WTC11 (cell line): ENCODE measurements at places on chromosomes 11 and 22. TPM values are rescaled to one million over a fixed set of nuclear protein-coding genes. Genes with fewer than 3 reads are reported as not detected.
A peak's percentile ranks its signal among the peaks of the same experiment; 100 is the strongest.

DNA sequence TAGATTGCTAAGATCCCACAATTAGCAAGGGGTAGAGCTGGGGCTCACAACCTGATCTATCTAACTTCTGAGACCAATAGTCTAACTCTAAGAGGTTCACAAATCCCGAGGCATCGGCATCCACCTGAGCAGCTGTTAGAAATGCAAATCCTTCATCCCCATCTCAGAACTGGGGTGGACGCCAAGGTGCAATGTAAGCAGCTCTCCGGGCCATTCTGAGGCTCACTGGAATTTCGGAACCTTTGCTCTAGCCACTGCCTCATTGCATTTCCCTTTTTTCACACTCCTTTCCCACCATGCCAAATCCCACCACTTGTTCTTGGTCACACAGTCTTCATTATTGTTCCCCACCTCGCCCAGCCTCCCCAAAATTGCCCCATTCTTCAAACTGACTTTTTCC, 29.8 kb downstream of the MAML2 start:
- no peaks in the 10 kb centered on the region for H3K27me3 ChIP-seq
- H3K36me3 ChIP-seq = no peaks in the 10 kb centered on the region
- H3K4me1 ChIP-seq = peaks cover 68% of the 10 kb centered on the region
- DNase-seq = no peak

DNA sequence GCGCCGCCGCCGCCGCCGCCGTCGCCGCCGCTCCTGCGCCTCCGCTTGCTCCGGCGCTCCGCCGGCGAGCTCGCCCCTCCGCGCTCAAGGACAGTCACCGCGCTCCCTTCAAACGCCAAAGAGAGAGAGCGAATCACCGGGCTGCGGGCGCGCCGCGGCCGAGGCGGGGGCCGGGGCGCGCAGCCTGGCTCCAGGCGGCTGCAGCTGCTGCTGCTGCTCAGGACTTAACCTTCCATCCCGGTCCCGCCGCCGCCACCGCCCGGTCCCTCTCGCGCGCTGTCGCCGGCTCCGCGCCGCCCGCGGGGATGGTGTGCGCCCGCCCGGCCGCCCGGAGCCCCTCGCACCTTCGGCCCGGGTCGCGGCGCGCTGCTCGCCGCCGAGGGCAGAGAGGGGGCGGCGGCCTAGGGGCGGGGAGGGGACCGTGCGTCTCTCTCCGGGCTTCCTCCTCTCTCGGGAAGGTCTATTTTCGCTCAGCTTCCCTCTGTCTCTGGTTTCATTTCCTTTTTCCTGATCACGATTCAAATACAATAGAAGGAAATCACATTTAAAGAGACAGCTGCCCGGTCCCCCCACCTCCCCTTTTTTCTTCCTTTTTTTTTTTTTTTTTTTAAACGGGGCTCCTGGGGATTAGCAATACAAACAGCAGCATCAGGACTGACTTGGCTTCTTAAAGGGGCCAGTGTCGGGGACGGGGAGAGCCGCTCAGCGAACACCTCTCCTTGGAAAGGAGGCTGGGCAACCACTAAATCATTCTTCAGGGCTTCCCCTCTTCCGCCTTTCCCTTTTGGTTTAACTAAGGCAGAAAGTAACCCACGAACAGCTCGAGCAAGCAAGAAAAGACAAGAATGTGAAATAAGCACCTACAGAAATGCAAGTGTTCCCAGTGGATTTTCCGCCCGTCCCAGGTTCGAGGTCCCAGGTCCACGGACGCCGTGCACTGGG, 22.1 kb downstream of the LMO2 start:
- peak; percentile 43 for DNase-seq
- no peaks in the 10 kb centered on the region for H3K36me3 ChIP-seq
- no peak overlapping the region for H3K27ac ChIP-seq
- peaks cover 74% of the 10 kb centered on the region for H3K27me3 ChIP-seq
- H3K4me3 ChIP-seq = peak overlapping the region; percentile 92

The HBG1 gene
- total RNA-seq = 1.5 to 3.4 TPM (median 2.7 TPM) in 3 replicates

The NELL1 gene
- total RNA-seq = 1.8 to 2.6 TPM (median 2.4 TPM) in 3 replicates

DNA sequence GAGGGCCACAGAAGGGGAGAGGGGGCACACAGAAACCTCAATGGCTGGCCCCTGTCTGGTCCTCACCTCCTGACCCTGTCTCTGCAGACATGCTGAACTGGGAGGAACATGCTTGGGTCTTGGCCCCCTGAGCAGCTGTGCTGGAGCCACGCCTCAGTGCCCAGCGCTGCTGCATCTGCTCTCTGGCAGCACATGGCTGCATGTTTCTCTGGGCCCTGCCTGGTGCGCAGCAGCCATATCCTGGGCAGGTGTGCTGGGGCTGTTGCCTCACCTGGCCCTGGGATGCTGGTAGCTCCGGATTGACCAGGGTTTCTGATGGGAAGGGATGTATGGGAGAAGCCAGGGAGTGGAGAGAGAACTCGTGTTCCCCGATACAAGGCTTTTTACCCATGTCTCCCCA, 248.0 kb downstream of the ST3GAL4 start:
- peaks cover 49% of the 10 kb centered on the region for H3K4me1 ChIP-seq
- H3K4me3 ChIP-seq = no peak overlapping the region
- no peak for DNase-seq
- H3K27me3 ChIP-seq = no peaks in the 10 kb centered on the region
- peaks cover 4% of the 10 kb centered on the region for H3K36me3 ChIP-seq

GRCh38 chr22:27241430-27242321, 559.9 kb downstream of the MN1 start:
- DNase-seq = no peak
- H3K4me3 ChIP-seq = no peak overlapping the region
- H3K27ac ChIP-seq = no peak overlapping the region
- peaks cover 9% of the 10 kb centered on the region; the same call in 1 of the 2 replicates for H3K4me1 ChIP-seq
- H3K27me3 ChIP-seq = no peaks in the 10 kb centered on the region
- no peaks in the 10 kb centered on the region for H3K36me3 ChIP-seq

The OR52D1 gene
- total RNA-seq = not detected in 3 replicates

DNA sequence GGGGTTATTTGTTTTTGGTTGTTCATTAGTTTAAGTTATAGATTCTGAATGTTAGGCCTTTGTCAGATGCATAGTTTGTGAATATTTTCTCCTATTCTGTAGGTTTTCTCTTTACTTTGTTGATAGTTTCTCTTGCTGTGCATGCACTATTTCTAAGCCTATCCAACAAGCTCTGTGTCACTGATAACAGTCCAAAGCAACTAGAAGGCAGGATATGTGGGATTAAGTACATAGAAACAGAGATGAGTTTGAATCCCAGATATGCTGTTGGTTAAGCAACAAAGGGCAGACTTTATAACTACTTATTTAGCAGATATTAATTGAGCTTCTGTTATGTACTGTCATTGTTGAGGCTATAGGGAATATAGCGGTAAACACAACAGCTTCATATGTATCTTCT, 390.4 kb downstream of the INSC start:
- H3K36me3 ChIP-seq = no peaks in the 10 kb centered on the region
- no peak overlapping the region for H3K4me3 ChIP-seq
- DNase-seq = no peak
- no peak overlapping the region for H3K27ac ChIP-seq

DNA sequence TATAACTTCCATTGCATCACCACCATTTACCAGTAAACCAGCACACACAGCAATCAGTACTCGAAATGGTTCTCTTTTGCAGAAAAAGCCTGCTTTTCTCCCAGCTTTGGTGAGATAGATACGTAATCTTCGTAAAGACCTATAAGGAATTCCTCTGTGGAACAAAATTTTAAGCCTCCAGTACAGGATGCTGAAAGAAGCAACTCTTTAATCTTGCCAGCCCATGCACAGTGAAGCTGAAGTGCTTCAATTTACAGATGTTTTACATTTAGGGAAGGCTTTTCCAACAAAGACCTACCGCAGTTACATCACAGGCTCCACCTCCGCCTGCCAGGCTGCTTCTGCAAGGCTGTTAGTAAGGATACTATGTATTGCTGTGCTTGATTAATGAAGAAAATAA, 1.9 kb downstream of the ELMOD1 start:
- no peak for DNase-seq
- no peaks in the 10 kb centered on the region for H3K36me3 ChIP-seq
- no peak overlapping the region for H3K27ac ChIP-seq
- H3K4me1 ChIP-seq = peaks cover 50% of the 10 kb centered on the region
- H3K27me3 ChIP-seq = peaks cover 67% of the 10 kb centered on the region

- no peak overlapping the region for H3K4me3 ChIP-seq
- no peaks in the 10 kb centered on the region for H3K4me1 ChIP-seq
- DNase-seq = no peak
- no peaks in the 10 kb centered on the region; the same call in 1 of the 2 replicates for H3K27me3 ChIP-seq
Measured at GRCh38 chr11:126510621-126511370, 155.3 kb downstream of the ST3GAL4 start.

The OR5B21 gene
- total RNA-seq = not detected in 3 replicates

GRCh38 chr11:112439614-112440013, 179.0 kb upstream of the PLET1 start:
- DNase-seq = no peak
- H3K4me3 ChIP-seq = no peak overlapping the region
- H3K27ac ChIP-seq = no peak overlapping the region
- peaks cover 4% of the 10 kb centered on the region for H3K27me3 ChIP-seq
- H3K4me1 ChIP-seq = peaks cover 4% of the 10 kb centered on the region
- H3K36me3 ChIP-seq = peaks cover 7% of the 10 kb centered on the region
